KBM-7 (cell line): ENCODE measurements at places on chromosomes 12 and 14.

- DNase-seq: no peak
Observed at GRCh38 chr12:106581543-106582248, 1.1 kb upstream of the RFX4 start.

DNA sequence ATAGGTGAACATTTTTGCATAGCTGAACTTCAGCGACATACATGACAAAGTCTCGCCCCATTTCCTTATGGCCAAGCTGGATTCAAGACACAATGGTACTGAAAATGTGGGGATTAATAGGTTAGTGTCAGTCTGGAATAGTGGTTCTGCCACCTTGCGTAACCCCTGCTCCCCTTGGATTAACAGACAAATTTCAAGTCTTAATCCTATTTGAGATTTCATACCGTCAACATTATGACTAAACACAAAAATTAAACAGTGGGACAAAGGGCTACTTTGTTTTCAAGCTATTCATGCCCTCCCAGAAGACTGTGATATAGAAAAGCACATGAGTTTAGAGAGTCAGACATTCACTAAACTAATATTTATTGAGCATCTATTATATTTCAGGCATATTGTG lies 138.9 kb upstream of the HIF1A start:
- DNase-seq: no peak

DNA sequence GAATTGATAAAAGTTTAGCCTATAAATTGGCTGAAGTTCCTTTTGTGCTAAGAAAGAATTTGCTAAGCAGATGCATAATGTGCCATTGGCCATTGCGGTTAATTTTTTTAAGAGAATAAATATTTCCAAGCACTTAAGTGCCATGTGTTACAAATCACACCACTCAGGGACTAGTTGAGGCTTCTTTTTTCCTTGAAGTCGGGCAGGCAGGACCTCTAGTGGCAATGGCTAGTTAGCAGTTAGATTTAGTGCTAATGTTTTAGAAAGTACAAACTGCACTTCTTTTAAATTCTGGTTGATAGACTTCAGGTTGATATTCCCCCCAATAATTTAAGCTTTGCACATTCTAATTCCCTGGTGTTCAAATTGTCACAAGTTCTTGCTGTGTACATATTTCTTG lies 294.3 kb downstream of the APAF1 start:
- peak; percentile 3 for DNase-seq

DNA sequence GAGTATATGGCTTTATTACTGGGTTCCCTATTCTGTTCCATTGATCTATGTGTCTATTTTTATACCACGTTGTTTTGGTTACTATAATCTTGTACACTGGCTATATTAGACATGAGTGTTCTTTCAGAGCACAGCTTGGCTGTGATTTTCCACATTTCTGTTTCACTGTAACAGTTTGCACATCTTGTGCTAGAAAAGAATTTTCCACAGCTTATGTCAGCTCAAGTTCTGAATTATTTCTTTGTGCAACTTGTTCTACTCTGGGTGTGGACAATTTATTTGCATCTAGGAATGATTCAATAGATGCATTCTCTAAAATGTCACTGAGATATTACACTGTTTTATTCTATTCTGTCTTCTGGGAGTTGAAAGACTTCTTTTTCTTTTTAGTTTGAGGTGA lies 28.4 kb upstream of the OR5AU1 start:
- DNase-seq: no peak

DNA sequence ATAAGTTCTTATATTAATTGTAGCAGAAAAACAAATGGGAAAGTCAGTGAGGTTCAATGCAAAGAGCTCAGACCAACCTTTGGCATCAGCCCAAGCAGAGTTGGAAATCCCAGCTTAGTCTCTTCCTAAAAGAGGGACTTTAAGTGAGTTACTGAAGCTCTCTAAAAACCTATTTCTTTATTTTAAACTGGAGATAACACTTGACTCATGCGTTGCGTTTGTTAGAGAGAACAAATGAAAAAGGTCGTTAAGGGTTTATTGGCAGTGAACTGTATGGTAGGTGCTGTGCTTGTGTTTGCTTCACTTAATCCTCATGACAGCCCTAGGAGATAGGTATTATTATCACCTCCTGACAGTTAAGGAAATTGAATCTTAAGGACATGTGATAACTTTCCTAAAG lies 396.5 kb downstream of the RAD51B start:
- DNase-seq: no peak

DNA sequence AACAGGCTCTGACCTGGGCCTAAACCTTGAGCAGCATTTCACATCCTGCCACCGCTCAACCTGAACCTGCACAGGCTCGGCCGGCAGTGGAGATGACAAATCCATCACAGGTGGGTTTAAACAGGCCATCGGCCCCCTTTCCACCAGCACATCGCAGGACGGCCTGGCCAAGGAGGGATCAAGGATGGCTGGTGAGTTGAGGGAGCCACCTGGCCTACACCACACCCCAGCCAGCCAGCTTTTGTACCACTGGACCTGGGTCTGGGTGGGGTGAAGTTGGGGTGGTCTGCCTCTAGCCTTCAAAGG lies 14.2 kb downstream of the MMAB start:
- DNase-seq: no peak

- peak; percentile 25 for DNase-seq
Observed at GRCh38 chr12:19244312-19244711, 114.8 kb downstream of the PLEKHA5 start.

DNA sequence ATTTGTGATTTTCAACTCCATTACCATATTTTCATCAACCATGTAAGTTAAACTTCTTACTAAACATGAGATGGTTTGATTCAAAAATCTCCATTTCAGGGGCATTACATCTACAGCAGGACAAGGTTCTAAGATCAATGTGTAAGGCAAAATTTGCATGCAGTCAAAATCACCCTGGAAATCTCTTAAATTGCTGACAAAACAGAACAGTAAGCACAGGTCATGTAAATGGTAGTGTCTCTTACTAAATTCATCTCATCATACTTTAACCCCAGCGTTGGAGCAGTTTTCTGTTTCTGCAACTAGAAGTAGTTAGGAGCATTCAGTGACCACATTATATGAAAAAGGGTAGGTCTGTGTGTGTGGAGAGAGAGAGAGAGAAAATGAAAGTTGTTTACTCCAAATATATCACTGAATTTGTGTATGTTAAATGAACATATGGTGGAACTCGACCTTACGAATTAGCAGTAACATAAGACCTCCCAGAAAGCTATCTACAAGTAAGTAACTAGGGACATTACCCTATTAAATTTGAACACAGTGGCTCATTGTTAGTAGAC lies 227.5 kb downstream of the SSPN start:
- no peak for DNase-seq

- DNase-seq: no peak
Observed at GRCh38 chr14:100292776-100293461, 13.3 kb downstream of the SLC25A29 start.

DNA sequence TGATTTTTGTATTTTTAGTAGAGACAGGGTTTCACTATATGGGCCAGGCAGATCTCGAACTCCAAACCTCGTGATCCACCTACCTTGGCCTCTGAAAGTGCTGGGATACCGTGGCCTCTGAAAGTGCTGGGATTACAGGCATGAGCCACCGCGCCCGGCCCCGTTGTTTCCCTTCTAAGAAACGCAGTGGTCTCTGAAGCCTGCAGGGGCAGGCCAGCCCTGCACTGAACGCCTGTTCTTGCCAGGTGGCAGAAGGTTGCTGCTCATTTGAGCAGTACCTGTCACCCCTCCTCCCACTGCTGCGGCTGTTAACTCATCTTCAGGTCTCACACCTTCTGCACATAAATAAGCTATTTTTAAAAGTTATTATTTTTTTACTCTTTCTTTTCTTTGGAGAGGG lies 24.3 kb downstream of the GPRC5A start:
- no peak for DNase-seq

GRCh38 chr14:105073720-105074600 lies 8.7 kb upstream of the GPR132 start:
- no peak for DNase-seq

GRCh38 chr12:131894981-131895639 lies 688 bp downstream of the ULK1 start:
- DNase-seq: no peak

DNA sequence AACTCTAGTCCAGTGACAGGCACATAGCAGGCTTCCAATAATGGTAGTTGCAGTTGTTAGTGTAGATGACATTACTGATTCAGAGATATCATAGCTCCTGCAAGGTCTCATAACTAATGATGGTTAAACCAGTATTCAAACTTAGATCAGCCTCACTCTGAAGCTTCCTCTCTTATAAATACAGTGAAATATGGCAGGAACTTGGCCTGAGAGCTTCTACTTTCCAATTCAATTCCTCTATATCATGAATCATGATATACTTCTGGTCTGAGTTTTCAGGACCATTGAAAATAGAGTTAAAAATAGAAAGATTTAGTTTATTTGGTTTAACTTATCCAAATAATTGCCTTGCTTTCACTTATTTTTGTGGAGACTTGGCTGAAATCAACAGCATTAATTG lies 167.5 kb upstream of the NOVA1 start:
- no peak for DNase-seq

- no peak for DNase-seq
Observed at GRCh38 chr14:78308079-78308478, 137.9 kb downstream of the NRXN3 start.

DNA sequence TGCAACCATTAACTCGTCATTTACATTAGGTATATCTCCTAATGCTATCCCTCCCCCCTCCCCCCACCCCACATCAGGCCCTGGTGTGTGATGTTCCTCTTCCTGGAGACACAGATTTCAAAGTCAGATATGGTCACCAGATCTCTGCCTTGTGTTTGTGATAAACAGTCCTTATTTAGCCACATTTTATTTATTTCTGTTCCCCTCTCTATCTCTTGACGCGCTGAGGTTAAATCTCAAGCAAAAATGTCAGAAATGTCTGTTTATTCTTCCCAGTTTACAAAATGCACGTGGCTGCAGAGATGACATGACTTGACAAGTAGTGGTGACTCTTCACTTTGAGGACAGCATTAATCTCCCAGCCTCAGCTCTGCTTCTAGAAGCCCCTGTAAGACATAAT lies 11.5 kb upstream of the RASSF3 start:
- peak; percentile 56 for DNase-seq

DNA sequence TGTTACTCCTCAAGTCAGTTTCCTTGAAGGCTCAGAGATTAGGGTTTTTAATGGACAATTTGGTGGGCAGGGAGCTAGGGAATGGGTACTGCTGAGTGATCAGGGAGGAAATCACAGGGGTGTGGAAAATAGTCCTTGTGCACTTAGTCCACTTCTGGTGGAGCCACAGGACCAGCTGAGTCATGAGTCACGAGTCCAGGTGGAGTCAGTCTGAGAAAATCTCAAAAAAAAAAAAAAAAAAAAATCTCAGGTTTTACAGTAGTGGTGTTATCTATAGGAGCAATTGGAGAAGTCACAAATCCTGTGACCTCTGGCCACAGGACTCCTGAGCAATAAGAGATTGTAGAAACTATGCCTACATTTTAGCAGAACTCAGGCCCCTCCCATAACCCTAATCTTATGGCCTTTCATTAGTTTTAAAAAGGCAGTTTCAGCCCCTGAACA lies 28.2 kb upstream of the AMN1 start:
- DNase-seq: peak; percentile 35

DNA sequence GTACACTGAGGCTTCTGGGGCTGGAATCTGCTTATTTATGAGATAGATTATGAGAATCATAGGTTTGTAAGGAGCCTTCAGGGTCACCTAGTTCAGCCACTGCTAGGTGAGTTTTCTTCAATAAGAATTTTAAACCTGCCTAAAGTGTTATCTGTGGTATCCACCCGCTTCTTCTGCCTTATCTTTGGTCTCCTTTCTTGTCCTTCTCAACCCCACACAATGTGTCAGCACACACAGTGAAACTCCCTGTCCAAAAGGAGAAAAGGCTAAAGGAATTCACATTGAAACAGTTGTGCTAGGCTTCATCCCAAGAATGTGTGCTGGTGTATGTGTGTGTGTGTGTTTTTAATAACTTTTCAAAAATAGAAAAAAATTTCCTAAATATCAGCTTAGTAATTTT lies 259.3 kb upstream of the BTG1 start:
- no peak for DNase-seq
